ENCODE measurements at places on chromosomes 2 and 18.
A peak's percentile ranks its signal among the peaks of the same experiment; 100 is the strongest.

DNA sequence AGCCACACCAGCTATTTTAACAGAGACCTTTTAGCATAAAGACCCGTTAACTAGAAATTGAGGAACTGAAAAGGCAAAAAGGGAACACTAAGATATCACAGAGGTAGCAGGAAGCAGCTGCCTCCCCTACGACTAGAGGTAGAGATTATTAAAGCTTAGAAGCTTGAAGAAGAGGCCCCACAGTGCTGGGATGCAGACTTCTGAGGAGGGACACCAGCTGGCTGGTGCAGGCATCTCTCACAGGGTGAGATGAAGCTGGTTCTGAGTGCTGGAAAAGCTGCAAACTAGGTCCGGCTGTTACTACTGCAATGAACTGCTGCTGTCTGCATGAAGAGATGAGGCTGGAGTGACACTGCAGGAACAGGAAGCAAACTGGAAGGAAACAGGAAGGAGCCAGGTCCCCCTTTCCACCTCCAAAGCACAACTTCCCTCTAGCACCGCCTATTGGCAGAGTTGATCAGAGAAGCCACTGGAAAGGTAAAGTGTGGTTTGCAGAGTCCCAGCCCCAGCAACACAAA lies 61.2 kb upstream of the MRPS9 start:
- DNase-seq = no peak

DNA sequence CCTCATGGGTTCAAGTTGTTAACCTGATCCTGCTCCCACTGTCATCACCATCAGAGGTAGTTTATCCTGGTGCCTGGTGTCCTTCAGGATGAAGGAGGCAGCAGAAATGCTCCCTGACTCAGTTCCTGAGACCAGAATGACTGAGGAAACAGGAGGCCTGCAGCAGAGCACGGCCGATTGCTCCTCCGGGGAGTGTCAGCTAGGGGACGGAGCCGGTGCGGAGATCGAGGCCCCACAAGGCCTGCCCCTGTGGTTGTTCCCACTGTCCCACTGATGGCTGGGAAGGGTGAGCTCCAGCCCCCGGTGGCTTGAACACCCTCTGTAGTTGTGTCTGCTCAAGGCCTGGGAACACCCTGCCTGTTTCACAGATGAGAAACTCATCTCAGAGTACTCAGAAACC lies 45.6 kb downstream of the SH3BP4 start:
- no peak for DNase-seq

DNA sequence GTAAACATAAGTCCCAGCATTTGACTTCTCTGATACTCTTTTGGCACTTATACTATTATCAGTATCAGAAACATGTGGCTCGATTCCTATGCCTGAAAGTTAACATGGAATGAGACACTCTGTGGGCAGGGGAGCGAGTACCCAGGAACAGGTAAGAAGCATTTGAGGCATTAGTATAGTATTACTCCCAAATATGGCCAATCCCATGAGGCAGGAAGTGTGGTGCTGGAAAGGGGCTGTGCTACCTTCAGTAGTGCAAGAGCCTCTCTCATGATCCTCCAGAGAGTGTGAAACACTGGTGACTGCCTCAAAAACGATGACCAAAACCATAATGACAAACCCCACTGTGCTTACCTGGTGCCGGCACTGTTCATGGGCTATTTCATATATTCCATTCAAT lies 415.1 kb downstream of the SOX11 start:
- DNase-seq = no peak

- DNase-seq = peak; percentile 96
These were observed 46.7 kb downstream of the NBEAL1 start for GRCh38 chr2:203061346-203061745.

- peak; percentile 51 for DNase-seq
These were observed 23.5 kb upstream of the C18orf32 start for GRCh38 chr18:49510393-49511115.

DNA sequence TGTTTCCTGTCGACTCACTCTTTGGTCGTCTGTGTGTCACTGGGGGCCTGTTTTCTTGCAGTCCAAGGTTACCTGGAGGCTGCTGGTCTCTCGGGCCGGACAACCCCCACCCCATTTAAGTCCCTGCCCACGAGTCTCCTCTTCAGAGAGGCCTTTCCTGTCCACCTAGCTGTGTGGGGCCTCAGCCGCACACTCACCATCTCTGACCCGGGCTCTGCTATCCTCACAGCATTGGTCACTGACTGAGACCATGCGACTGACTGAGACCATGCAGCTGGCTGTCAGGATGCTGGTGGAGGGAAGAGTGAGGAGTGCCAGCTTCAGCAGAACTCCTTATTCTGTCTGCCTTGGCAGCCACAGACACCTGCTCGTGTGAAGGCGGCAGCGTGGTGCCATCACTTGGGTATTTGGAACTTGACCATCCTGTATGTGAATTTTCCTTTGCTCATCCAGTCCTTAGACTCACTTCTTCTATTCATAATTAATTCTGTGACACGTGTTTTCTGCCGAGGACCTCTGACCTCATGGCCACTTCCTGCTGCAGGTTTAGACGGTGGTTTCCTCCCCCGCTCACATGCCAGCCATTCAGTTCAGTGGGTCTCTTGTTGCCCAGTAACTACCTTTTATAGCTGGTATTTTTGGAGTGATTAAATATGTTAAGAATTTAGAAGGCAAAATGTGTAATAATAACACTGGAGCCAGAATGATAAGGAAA lies 47.5 kb upstream of the ASB1 start:
- peak; percentile 39 for DNase-seq

DNA sequence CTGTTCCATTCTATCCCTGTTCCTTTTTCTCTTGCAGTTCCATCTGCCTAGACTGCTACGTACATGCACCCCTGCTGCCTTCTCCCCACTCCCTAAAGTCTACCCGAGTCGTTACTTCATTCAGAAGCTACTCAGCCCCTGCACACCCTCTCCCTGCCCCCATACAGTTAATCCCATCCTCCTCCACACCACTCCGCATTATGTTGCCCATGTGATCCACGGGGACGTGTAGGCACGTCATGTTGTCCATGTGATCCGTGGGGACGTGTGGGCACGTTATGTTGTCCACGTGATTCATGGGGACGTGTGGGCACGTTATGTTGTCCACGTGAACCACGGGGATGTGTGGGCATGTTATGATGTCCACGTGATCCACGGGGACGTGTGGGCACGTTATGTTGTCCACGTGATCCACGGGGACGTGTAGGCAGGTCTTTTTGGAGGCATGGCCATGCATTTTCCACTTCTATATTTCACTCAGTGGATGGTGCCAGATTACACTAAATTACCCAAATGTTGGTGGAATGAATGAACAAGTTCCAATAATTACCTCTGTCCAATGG lies 299.5 kb downstream of the DCDC2C start:
- no peak for DNase-seq

DNA sequence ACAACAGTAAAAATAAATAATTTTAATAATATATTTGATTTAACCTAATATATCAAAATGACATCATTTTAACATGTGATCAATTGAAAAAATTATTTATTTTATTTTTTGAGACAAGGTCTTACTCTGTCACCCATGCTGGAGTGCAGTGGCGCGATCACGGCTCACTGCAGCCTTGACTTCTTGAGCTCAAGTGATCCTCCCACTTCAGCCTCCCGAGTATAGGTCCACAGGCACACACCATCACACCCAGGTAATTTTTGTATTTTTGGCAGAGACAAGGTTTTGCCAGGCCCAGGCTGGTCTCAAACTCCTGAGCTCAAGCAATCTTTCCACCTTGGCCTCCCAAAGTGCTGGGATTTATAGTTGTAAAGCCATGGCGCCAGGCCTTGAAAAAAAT lies 126.7 kb upstream of the COPS8 start:
- no peak for DNase-seq

GRCh38 chr2:3454802-3455201 lies 64.5 kb downstream of the ADI1 start:
- no peak for DNase-seq

- DNase-seq = no peak
These were observed 63.6 kb upstream of the FZD5 start for GRCh38 chr2:207833251-207833751.

DNA sequence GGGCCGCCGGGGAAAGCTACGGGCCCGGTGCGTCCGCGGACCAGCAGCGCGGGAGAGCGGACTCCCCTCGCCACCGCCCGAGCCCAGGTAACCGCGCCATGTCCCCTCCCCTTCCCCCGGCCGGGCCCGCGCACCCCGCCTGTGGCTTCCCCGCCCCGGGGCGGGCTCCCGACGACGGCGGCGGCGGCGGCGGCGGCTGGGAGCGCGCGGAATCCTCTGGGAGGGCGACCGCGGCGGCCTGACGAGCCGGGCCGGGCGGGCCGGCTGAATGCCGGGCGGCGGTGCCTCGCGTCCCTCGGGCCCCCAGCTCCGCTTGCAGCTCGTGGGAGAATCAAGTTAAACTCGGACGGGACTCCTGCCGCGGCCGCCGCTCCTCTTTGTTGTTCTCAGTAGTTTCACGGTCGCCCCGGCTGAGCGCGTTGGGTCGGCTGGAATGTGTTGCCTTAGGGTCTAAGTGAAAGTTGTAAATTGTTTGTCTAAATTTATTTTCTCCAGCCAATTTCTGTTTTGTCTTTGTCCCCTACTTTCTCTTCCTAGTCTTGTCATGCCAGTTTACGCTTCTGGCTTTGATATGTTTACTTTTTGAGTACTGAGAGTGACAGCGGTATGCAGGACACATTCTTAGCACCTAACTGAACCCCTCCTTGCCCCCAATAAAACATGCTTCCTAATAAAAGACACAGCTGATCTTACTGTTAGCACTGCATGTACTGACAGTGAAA lies 685 bp downstream of the SMAD4 start:
- DNase-seq = peak; percentile 53

GRCh38 chr2:77538031-77538430 lies 15.9 kb upstream of the LRRTM4 start:
- DNase-seq = no peak

- peak; percentile 87 for DNase-seq
These were observed 14.1 kb downstream of the MC4R start for GRCh38 chr18:60358516-60358915.

GRCh38 chr2:185201063-185201462 lies 537.5 kb upstream of the FSIP2 start:
- DNase-seq = no peak

GRCh38 chr2:101546376-101547058 lies 71.6 kb upstream of the RFX8 start:
- peak; percentile 18 for DNase-seq

- DNase-seq = no peak
These were observed 159.6 kb upstream of the NOSTRIN start for GRCh38 chr2:168642873-168643272.

- DNase-seq = peak; percentile 17
These were observed 61.7 kb upstream of the EPC2 start for GRCh38 chr2:148582679-148583511.

GRCh38 chr18:80037869-80038630 lies 3.8 kb downstream of the RBFA start:
- no peak for DNase-seq

- DNase-seq = peak; percentile 55
These were observed 134.2 kb upstream of the HNRNPA3 start for GRCh38 chr2:177078416-177078815.

Data from fibroblast of upper back skin (primary cell).